ENCODE measurements at places on chromosomes 1 and 21.

DNA sequence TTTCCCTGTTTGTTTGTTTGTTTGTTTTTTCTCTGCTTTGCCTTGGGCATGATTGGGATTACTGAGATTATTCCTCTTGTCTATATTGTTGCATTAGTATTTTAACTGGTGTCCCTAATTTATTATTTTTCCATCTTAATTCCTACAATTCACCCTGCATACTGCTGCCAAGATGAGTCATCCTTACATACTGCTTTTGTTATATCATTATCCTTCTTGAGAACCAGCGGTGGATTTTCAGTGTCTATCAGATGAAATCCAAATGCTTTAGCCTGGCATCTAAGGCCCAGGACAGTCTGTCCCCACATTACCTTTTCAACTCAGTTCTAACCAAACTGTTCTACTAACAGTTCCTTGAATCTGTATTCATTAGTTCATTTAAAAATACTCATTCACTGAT lies 101.7 kb downstream of the OLFML2B start:
- no peak for DNase-seq

DNA sequence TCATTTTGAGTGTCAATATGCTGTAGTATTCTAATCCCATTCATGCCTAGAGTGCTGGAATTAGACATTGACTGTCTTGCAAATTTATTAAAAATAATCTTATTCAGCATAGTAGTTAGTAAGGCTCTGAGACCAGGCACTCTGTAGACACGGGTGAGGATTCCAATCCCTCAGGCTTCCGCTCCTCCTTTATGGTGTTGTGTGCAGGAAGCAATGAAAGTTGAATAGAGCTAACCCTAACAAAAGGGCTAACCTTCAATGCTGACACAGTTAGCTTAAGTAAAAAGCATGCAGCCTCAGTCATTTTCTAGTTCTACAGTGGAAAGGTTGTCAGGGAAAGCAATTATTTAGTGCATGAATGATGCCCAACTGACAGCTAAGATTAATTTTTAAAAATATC lies 199.6 kb upstream of the SGIP1 start:
- DNase-seq = no peak

GRCh38 chr1:157097692-157098091 lies 1.9 kb downstream of the ETV3L start:
- DNase-seq = no peak

DNA sequence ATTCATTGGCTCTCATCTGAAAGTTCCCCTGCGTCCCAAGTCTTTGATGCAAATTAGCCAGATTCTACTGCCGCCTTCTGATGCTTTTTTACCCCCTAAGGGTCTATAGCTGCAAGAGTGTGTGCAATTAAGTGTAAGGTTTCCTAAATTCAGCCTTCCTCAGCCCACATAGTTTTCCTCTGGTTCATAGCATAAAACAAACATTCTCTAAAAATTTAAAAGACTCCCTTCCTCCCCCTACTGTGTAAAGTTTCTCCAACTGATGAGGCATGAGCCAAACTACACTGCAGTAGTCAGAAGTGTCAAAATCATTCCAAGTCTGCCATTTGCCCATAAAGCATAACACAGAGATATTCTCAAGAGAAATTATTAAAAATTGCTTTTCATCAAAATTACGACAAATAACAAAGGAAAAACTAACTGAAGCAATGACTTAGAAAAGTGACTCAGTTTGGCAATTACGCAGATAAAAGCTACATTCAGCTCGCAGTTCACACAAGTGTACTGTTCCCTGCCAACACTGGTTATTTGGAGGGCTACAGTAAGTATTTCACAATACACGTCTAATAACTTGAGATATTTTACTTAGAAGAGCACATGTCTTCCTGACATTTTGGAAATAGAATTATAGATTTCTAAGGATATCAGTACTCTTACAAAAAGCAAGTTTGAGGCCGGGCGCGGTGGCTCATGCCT lies 15.4 kb downstream of the KCNH1 start:
- DNase-seq = no peak

- no peak for DNase-seq
Observed at GRCh38 chr1:154951901-154952657, 3.8 kb downstream of the PBXIP1 start.

DNA sequence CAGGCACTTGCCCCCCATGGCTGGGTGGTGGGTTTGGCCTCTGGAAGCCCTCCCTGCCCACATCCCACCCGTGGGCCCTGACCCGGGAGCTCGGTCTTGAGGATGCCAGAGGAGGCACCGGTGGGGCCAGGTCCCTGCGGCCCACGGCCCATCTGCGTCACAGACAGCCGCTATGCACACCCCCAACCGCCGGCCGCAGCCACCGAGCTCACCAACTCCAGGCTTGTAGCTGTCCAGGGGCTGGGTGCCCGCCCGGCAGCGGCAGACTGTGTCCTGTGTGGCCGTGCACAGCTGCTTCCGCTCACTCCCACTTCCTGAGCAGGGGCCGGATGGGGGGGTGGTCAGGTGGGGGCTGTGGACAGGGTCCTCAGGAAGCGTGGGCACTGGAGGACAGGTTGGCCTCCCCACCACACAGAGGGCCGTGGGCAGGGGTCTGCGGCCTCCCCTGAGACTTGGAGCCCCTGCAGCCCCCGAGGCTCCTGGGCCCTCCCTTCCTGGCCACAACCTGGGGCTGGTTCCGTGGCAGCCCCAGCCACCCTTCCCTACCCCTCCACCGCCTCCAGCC lies 1.1 kb downstream of the TNFRSF4 start:
- no peak for DNase-seq

DNA sequence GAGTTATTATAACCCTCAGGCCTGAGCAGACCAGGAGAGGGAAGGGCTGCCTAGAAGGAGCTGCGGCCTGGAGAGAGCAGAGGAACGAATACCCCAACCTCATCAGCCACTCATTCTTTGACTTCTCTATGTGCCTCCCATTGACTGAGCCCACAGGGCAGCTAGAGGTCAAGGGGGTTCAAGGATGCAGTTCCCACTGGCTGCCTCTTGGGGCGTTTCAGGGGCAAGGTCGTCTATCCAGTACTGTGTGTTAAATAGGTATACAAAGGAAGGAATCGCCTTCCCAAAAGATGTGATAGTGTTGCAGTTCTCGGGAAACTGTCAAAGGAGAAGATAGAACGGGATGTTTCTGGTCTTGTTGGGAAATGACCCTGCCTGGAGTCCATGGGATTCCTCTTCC lies 250.6 kb downstream of the PRDM2 start:
- no peak for DNase-seq

DNA sequence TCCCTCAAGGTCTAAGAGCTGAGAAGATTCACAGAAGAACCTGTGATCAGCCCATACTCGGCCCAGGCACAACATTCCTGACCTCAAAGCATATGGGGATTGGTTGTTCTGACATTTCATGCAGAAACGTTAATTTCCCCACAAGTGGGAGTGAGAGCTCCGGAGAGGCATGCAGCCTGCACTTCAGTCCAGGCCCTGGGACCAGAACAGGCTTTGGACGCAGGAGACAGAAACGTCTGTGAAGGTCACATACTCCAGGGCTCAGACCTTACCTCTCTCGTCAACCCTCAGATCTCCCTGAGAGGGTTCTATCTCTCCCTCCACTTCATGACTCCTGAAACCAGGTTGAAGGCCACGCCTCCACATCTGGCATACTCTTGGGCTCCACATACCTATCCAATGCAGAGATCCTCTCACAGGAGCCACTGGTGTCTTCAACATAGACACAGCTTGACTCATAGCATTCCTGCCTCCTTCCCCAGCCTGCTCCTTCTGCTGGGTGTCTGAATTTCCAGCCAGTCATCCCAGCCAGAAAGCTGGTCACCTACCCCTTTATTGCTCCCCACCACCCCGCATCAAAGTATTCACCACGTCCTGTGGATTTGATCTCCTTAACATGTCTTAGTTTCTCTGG lies 149.2 kb downstream of the OMA1 start:
- no peak for DNase-seq

GRCh38 chr1:175717610-175718540 lies 25.5 kb downstream of the TNR start:
- no peak for DNase-seq

DNA sequence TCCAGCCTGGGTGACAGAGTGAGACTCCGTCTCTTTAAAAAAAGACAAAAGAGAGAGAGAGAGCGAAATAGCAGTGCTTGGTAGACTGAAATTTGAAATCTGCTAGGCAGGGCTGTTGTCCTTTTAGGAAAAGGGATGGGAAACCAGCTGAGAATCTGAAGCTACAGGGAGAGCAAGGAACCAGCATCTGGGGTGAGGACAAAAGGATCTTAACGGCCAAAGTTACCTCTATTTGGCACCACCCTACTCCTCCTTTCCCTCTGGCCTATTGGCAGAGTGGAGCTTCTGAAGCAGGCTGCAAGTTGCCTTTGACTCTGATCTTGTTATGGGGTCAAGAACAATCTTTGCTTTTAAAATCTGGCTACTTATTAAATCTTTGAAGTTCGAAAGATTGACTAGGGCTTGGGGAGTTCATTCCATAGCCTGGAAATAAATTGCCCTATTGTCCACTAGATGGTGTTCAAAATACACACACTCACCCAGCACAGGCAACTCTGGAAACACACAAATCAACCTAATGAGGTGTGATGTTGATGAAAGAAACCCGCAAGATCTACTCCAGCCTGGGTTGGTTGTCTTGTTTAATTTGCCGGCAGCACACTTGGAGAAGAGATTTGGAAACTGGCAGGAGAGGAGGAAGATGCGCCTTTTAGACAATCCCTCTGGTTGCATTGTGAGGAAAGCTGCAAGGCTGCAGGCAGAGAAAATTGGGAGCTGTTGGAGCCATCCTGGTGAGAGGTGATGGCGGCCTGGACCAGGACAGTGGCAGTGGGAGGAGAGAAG lies 16.5 kb upstream of the PARP1 start:
- DNase-seq = no peak

- no peak for DNase-seq
Observed at GRCh38 chr1:227127891-227128290, 187.8 kb downstream of the COQ8A start.

DNA sequence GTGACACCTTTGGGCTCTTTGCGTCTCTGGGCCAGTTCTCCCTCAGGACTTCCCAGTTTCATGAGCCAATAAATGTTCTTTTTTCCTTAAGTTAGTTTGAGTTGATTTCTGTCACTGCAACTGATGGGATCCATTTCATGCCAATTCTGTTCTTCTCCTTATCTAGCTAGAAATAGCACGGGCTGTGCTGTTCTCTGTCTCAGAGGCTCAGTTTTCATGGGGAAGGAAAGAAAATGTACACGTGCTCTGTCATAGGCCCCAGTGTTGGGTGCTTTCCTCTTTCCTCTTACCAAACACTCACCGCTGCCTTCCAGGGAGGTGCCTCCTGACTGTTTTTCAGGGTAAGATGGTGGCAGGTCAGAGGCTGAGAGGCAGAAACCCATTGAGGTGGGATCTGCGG lies 43.2 kb upstream of the ACTL8 start:
- no peak for DNase-seq

- DNase-seq = no peak
Observed at GRCh38 chr1:218433744-218434143, 88.6 kb downstream of the TGFB2 start.

GRCh38 chr1:147581459-147581858 lies 40.2 kb downstream of the BCL9 start:
- no peak for DNase-seq

All from cortex of kidney (tissue), 1 donor.